ENCODE measurements at places on chromosomes 3 and 15. TPM values are rescaled to one million over a fixed set of nuclear protein-coding genes. Genes with fewer than 3 reads are reported as not detected.
A peak's percentile ranks its signal among the peaks of the same experiment; 100 is the strongest.

DNA sequence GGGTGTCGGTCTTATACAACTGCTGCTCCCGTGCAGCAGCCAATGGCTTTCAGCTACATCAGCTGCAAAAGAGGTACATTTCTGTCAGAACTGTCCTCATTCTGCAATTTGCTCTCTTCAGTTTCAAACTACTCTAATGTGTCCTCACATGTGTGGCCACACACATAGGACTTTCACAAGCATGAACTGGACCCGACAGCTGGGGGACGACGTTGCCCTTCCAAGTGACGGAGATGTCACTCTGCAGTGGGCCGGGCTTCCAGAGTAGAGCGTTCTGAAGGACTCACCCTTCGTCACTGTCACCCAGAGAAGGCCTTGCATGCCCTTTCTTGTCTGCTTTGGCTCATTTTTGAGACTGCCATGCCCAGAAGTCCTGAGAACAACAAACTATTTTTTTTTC is 189.8 kb downstream of the ATP10A start:
- no peak for DNase-seq

DNA sequence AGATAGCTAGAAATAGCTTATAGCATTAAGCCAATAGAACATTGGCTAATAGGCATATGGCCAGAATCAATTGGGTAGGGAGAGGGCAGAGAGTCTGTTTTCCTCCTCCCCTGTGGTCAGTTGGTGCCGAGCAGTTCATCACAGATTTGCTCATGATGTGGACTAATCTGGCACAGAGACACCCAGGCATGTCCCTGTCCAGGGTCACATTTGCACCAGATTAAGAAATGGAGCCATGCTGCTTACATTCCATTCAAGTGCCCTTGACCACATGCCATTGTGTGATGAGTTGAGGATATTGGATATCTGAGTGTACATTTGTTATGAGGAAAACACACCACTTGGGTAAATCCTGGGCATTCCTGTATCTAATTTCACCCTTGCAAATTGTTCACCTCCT is 53.4 kb downstream of the USP13 start:
- DNase-seq = no peak

DNA sequence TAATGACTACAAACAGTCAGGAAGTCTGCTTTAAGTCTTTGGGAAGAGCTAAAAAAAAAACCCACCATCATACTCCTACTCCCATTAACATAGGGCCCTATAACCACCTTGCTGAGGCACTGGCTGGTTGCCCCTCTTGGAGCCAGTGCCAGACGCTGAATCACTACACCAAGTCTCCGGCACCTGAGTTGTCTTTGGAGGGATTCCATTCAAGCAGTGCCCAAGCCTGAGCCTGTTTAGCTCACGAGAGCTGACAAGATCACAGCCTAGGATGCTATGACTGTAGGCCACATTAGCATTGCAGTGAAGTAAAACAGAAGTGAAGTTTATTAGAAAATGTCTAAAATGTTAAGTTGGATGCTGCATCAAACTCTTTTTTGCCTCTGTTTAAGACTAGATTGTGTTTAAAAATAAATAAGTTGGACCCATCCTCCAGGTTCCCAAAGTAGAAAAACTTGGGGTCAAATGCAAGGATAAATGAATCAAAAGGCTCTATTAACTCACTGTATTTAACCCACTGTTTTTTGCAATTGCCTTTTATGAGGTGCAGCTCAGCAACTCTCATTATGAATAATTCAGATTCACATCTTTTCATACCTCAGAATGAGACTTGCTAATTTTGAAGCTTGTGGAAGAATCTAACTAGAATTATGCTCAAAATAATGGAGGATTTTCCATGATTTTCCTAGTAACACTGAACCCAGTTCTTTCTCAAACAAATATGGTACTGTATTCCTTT is 461.9 kb downstream of the FOXP1 start:
- no peak for DNase-seq

DNA sequence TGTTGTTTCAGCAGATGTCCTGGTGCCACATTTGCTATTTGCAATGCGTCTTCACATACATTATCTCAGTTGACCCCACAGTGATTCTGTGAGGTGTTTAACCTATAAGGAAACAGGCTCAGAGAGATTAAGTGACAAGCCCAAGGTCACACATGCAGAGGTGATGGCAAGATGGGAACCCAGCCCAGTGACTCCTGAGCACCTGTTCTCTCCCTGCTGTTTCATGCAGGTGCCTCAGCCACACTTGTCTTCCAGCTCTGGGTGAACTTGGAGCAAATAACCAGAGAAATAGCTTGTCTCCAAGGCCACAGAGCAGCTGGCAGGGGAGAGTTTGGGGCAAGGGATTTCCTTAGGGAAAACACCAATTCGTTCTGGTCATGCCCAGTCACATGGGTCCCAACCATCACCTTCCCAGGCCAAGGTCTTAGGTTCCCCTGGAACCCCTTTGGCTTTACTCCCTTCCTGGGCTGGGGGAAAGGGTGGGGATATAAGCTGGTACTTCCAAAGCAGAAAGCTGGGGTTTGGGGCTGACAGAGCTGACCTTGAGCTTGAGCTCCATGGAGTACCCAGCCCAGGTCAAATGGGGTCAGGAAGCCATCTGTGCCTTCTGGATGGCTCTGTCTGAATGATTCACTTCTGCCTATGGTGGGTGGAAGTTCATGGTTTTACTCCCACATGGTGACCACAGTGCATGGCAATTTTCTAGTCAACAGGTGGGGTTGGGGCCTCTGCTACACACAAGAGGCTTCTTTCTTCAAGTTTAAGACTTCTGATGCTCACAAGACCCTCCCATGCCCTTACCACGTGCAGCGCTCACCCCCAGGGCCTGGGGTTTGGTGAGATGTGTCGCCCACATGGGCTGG is 22.4 kb downstream of the LIPC start:
- DNase-seq = no peak

DNA sequence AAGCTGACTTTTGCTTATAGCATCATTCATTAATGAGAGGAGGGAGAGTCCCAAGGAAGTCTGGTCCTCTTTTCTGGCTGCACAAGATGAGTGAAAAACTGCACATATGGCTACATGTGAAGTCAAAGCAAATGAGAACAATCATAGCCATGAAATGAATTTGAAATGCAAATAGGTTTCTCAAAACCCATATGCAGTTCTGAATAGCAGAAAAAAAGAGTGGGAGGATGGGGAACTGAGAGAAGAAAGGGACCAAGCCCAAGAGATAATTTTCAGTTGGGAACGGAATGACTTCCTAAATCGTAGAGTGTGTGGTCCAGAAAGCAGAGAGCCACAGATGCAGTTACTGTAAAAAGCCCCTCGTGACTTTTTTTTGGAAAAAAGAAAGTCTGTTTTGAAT is 66.3 kb downstream of the GTPBP8 start:
- no peak for DNase-seq

DNA sequence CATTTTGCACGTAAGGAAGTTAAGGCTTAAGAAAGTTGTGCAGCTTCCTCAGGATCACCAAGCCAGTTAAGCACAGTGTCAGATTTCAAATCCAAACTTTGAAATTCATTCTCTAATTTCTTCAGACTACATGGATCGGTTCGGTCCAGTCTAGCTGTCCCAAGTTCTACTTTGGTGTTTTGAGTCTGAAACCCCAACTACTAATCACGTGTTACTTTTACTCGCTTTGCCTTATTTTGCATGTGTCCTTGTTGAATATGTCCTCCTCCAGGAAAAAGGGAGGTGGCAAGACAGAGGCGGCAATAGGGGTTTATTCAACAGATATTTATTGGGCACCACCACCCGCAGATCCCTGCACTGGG is 522 bp upstream of the GXYLT2 start:
- no peak for DNase-seq

DNA sequence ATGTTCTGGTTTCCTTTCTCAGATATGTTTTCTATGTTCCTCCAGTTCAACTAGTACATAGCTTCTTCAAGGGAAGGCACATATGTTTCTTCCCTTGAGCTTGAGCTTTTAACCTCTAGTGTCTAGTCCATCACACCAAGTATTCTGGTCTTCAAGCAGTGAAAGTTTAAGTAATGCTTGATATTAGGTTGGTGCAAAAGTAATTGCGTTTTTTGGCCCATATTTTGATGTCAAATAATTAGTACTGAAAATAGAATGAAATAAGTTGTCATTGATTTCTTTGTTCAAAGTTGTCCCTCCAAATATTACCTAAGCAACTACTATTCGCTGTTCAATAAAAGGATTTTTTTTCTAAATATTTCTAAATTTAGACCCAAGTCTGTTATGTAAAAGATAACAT is 146.7 kb upstream of the TSC22D2 start:
- no peak for DNase-seq

DNA sequence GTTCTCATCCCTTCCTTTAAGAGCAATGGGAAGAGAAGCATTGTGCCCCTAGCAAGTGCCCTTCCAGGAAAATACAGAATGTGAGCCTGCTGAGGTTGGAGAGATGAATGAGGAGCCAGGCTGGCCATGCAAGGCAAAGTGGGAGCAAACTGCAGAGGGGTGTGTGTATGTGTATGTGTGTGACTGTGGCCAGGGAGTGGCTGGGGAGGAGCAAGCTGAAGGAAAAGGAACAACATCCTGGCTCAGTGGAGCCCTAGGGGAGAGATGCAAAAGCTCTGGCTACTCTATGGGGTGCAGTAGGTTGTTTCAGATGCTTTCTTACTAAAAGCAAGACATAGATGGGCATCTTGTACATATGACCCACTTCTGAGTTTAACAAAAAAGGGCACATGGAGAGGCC is 20.6 kb downstream of the FOXP1 start:
- DNase-seq = no peak

GRCh38 chr3:39230453-39230852 is 38.1 kb upstream of the XIRP1 start:
- DNase-seq = no peak

- peak; percentile 86 for DNase-seq
These were observed at the start of gene CAPN7 for GRCh38 chr3:15205934-15206661. TSS of gene CAPN7 (plus strand) at chr3:15206246. CDS start at chr3:15206496, 250 bp downstream.

DNA sequence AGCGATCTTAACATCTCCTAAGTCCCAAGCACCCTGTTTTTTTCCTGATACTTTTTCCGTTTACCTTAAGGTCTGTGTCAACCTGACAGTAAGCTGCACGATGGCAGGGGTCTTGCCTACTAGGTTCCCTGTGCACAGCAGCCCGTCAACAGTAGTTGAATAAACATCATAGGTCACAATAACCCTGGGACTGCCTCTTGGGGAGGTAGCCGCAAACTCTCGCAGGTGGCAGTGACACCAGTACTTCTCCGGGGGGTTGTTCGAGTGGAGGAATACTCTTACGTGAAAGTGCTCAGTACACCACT is 365 bp upstream of the PDCD6IP start:
- DNase-seq = no peak

DNA sequence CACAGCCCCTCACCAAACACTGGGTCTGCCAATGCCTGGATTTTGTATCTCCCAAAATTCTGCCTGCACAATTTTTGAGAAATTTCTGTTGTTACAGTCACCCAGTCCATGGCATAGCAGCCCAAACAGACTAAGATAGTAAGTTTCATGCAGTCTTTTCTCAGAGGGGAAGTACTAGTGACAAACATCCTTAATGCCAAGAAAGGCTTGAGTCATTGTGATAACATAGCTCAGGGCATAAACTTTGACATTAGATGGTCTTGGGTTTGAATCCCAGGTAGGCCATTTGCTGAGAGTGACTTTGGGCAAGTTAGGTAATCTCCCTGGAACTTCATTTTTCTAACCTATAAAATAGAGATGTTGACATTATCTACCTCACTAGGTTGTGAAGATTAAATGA is 36.1 kb upstream of the PFN2 start:
- DNase-seq = no peak

Gene TM4SF1
- total RNA-seq = 140 TPM

All from SJSA1 (cell line).